ENCODE measurements at places on chromosomes 13 and 19.
A peak's percentile ranks its signal among the peaks of the same experiment; 100 is the strongest.

- no peak for DNase-seq
These were observed 64.4 kb downstream of the RASA3 start for GRCh38 chr13:114067886-114068651.

DNA sequence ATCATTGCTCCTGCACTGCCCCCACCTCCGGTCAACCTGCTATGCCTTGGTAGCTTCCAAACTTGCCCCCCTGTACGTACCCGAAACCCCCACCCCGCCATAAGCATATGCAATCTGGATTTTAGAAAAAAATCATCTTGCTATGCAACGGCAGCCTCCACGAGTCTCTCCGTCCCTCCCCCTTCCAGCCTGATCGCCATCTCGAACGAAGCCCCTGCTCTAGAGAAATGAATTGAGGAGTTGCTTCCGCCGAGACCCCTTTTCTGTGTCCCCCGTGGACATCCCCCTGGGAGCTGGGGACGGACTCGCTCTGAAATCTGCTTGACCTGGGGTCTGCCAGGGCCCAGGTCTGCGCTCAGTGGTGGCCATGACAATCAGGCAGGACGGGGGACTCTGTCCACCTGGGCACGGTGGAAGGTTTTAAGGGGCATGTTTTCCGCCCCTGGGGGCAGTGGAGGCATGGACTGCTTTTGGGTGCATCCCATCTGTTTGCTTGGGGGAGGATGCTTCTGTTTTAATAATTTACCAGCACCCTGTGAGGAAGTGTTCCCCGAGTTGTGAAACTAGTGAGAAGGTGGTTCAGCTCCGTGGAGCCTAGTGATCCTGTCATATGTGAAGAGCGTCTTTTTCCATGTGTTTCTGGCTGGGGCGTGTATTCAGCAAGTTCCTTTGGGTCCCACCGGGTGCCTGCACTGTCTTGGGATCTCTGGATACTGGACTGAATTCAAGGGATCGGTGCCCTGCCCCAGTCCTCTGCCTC lies 1.0 kb downstream of the KDM4B start:
- no peak for DNase-seq

DNA sequence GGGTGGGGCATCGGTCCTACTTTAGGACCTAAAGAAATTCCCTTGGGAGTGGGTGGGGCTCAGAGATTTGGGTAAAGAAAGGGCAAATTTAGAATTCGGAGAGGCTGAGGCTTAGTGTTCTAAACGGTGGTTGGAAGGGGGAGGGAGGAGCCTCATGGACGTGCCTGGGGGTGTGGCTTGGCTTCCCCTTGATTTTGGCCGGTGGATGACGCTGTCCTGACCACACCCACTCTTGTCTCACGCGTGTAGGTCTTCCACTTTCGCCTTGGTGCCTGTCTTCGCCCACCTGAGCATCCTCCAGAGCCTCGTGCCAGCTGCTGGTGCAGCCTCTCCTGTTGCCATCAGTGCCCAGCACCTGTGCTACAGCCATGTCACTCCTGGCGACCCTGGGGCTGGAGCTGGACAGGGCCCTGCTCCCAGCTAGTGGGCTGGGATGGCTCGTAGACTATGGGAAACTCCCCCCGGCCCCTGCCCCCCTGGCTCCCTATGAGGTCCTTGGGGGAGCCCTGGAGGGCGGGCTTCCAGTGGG lies 1.2 kb upstream of the NUP62 start:
- no peak for DNase-seq

GRCh38 chr19:33811246-33811645 lies 14.6 kb downstream of the KCTD15 start:
- DNase-seq: no peak

DNA sequence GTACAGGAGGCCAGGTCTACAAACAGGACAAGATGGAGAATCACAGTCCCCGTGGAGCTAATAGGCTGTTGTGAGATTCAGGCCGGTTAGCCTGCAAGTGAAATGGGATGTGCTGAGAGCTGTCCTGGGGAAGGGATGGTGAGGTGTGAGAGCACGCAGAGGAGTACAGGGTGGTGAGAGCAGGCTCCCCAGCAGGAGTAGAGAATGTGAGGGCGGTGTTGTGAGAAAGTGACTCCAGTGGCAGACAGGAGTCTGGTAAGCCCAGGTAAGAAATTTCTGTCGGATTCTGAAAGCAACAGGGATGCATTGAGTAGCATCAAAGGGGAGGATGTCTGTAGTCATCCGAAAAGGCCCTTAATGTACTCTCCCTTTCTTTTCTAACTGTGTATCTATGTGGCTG lies 50.7 kb upstream of the GPR183 start:
- DNase-seq: no peak

DNA sequence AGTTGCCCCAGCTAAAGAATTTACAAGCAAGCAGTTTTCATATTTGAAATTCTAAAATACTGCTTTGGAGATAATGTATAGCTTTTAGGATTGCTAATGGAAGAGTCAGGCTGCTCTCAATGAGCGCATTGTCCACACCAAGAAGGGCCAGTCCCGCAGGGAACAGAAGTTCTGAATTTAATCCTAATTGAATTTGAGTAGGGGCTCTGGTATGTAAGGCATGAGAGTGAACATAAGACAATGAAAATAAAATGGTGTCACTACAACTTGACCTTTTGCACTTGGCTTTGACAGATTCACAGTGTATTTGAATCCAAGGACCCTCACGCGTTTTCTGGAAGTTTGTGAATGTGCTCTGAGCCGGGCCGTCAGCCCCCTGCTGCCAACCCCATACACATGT lies 32.6 kb downstream of the RAB20 start:
- DNase-seq: no peak

GRCh38 chr19:43148233-43148632 lies 38.1 kb downstream of the PSG5 start:
- no peak for DNase-seq

DNA sequence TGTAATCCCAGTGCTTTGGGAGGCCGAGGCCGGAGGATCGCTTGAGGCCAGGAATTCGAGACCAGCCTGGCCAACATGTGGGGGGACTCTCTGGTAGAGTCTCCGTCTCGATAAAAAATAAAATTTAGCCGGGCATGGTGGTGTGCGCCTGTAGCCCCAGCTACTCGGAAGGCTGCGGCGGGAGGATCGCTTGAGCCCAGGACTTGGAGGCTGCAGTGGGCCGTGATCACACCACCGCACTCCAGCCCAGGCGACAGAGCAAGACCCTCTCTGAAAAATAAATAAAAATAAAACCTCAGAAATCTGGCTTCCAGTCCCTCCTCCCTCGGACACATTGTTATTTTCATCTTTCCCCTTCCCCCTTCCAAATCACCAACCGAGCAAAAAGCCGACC lies 332 bp downstream of the IRGQ start:
- no peak for DNase-seq

DNA sequence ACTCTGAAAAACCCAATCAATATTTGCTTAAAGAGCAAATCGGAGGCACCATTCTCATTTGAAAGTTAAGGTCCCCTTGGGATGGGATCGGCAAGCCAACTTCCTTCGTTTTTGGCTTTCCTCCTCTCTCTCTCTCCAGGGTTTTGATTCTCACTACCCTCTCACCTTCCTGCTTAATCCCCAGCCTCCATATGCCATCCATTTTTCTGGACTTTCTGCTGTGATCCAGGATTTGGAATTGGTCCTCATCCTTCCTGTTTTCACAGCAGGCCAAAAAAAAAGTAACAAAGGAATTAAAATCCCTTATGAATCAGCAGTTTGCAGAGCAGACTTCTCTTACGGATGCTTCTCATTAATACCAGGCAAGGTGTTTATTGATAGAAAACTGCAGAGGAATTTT lies 283.1 kb upstream of the TMTC4 start:
- no peak for DNase-seq

DNA sequence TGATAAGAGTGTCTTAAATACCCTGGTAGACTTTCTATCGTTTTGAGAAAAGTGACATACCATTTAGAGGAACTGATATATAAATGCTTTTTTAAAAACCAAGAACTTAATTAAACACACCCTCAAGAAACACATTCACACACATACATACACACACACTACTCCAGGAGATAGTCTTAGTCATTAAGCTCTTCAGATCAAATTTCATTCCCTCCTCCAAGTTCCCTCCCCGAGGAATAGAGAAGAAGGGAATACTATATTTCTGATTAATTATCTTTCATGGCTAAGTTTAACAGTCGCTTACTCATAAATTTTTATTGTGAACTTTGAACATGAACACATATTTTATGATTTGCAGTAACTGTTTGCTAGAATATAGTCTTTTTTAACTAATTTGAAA lies 1109.5 kb downstream of the SLITRK1 start:
- no peak for DNase-seq

GRCh38 chr13:74530011-74530410 lies 395.8 kb upstream of the KLF12 start:
- no peak for DNase-seq

DNA sequence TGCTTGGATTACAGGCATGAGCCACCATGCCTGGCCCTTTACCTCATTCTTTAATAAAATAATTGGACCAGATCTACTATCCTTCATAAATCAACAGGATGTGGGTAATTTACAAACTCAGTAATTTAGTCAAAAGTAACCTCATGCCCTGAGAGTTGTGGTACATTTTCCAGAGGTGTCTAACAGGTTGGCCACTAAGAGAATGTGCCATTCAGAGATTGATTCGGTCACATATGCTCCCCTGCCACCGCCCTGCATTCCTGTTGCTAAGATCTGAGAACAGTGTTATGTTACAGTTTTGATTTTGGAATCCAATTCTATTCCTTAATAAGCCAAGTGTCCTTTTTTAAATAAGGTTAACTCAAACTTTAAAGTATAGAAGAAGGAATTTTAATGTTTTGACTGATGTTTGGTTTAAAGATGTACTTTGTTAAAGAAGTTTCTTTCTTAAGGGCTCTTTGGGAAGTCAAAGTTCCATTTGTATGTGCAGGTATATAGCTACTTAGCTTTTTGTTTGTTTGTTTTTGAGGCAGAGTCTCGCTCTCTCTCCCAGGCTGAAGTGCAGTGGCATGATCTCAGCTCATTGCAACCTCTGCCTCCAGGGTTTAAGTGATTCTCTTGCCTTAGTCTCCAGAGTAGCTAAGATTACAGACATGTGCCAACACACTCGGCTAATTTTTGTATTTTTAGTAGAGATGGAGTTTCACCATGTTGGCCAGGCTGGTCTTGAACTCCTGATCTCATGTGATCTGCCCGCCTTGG lies 29.2 kb downstream of the PHF11 start:
- DNase-seq: no peak

DNA sequence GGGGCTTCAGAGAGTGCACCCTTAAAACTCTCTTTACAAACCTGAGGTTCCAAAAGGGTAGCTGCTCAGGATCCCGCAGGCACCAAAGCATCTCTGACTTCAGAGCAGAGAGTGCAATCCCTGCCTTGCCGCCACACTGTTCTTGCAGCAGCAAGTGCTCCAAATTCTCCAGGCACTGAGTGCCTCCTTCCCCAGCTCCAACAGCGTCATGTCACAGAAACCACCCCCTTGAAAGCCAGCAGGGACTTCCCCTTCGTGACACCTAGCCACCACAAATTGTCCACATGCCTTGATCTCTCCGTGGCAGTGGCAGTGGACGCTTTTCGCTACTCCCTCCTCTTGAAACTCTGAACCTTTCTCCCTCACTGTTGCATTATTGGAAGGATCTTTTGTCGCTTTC lies 39.9 kb downstream of the MBNL2 start:
- no peak for DNase-seq

DNA sequence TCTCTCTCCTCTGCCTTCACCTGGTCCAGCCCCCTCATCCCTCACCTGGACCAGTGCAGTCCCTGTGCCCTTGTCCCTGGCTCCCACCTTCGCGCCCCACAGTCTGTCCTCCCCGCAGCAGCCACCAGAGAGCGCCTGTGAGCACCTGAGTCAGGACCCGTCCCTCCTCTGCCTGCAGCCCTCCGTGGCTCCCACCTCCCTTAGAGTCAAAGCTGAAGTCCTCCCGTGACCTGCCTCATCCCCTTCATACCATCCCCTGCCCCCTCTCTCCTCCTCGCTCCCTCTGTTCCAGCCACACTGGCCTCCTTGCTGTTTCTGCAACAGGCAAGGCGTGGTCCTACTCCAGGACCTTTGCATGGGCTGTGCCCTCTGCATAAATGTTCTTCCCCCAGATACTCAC lies 10.3 kb downstream of the CELF5 start:
- no peak for DNase-seq

DNA sequence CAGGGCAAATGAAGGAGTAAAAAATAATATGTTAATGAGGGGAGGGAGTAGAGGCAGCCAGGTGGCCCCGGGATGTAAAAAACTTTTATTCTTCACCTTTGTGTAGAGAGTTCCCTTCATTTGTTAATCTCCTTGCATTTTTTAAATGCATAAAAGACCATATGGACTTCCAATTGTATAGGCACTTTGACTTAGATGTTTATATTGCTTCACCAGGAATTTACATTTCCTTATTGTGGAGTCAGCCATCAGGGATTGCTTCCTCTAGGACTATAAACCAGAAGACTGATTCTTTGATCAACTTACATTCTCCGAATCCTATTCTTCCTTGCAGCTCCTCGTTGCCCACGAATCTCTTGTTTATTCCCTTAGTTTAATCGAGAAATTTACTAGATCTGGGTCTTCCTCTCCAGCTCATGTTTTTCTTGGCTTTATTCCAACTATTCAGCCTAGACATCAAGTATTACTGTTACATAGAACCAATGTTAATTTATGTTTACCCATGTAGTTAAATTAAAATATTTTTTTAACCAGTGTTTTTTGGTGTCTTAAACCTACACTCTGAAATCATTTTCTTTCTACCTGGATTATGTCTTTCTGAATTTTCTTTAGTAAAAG lies 1187.0 kb upstream of the SLC10A2 start:
- no peak for DNase-seq

DNA sequence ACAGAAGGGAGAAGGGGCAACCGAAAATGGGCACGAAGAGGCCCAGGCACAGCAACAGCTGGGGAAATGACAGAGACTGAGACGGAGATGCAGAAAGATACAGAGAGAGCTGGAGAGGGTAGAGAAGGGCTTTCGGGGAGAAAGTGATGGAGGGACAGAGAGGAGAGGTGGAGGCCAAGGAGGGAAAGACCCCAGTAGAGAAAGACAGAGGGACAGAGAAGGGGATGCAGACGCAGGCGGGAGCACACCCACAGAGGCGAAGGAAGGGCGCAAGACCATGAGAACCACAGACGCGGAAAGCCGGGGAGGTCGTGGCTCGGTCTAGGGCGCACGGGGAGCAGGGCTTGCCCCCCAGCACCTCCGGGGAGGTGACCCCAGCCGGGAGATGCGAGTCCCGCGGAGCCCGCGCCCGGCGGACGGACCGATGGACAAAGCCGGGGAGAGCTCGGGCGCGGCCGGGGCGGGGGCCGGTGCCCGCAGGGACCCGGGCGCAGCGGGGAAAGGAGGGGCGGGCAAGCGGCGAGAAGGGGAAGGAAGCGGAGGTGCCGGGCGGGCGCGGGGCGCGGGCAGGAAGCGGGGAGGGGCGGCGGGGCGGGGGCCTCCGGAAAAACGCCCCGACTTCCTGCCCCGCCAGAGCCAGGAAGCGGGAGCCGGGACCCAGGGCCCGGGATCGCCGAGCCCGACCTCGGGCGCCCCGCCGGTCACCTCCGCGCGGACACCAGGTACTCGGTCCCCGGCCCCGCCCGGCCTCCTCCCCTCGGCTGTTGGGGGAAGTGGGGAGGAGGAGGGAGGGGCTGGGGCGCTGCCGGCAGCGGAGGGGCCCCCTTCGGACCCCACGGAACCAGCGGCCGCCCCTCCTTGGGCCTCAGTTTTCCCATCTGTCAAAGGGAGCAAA lies at the start of gene ARHGEF1:
Gene ARHGEF1 (plus strand): TSS at position 617 of the 895 bp plus-strand sequence. CDS start 4,899 bp downstream, outside the sequence.
- DNase-seq: peak; percentile 55

- DNase-seq: no peak
These were observed 13.3 kb downstream of the KCTD15 start for GRCh38 chr19:33809960-33810359.
